T-helper 2 cell (primary cell): ENCODE measurements at places on chromosomes 2 and 18.

GRCh38 chr2:47984041-47984440, 77.7 kb upstream of the FBXO11 start:
- DNase-seq: no peak

DNA sequence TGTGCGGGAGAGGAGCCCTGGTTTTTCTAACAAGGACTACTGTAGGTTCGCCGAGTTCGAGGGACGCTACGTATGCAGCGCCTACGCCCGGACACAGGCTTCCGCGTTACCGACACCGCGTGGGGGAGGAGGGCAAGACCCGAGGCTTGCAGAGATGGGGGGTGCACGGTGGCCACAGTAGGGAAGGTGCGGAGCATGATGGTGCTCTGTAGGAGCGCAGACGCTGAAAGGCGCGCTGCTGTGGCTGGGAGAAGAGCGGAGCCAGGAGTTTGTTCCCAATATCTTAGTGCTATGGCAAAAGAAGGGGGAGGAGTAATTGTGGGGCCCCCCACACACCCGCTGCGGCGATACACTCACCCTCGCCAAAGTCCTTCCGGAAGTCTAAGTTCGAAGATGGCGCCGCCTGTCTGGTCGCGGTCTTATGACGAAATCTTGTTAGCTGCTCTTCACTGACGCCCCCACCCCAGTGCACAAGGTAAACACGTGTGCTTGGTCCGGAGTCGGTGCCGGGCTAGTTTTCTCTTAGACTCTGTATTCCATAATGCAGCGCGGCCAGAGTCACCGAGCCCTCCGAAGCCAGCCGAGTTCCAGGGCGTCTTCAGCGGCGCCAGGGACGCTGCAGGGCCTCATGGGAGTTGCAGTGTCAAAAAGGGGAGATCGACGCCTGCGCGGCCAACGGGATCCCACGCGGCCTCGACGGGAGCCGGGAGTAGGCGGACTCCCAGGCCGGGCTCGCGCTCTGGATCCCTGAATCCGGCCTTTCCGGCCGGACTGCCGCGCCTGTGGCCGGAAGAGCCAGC, at the start of gene GTF3C2:
Gene GTF3C2, minus strand, starts transcription at position 383 of the 800 bp plus-strand sequence. CDS start 13,210 bp downstream, outside the sequence.
- DNase-seq: peak; percentile 97

DNA sequence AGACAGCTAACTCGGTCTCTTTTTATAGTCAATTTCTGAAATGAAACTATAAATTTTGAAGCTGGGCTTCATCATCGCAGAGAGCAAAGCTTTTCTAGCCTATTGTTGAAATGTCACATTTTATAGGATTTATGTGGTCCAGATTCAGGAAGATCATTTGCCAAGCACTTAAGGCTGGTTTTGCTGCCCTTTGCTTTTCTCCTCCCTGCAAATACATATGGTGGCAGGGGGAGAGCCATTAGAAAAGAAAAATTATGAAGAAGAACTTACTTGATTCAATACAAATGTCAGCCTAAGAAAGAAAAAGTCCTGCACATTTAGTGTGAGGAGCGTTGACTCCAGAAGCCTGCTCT, 206.9 kb upstream of the NRP2 start:
- DNase-seq: no peak

GRCh38 chr2:66850376-66850775, 415.5 kb downstream of the MEIS1 start:
- no peak for DNase-seq

GRCh38 chr2:177992992-177993391, 79.6 kb downstream of the PDE11A start:
- DNase-seq: no peak

GRCh38 chr2:2041256-2041824, 289.7 kb downstream of the MYT1L start:
- no peak for DNase-seq

DNA sequence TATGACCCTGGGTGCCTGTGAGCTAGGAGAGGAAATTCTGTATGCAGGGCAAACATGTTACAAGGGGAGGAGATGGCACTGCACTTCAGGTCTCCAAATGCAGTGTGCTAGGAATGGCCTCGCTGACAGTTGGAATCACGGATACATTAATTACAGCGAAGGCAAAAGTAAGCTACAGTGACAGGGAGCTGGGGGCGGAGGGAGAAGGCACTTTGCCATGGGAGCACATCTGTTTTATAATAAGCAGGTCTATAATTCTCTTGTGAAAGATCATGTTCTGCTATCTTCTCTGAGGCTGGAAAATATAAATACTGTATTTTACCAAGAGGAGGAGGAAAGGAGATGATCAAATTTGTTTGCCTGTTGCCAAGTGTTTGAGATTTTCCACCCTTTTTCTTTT, 56.3 kb upstream of the FZD5 start:
- DNase-seq: no peak

DNA sequence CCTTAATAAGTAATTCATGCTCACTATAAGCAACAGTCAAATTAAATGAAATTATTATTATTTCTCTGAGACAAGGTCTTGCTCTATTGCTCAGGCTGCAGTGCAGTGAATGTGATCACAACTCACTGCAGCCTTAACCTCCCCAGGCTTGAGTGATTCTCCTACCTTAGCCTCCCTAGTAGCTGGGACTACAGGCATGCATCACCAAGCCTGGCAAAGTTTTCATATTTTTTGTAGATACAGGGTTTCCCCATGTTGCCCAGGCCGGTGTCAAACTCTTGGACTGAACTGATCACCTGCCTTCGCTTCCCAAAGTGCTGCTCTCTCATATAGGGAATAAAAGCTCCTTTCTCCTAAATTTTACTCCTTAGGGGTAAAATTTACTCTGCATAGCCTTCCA, 74.9 kb upstream of the GAREM1 start:
- no peak for DNase-seq

GRCh38 chr18:53756610-53756972, 467.9 kb downstream of the MBD2 start:
- no peak for DNase-seq

DNA sequence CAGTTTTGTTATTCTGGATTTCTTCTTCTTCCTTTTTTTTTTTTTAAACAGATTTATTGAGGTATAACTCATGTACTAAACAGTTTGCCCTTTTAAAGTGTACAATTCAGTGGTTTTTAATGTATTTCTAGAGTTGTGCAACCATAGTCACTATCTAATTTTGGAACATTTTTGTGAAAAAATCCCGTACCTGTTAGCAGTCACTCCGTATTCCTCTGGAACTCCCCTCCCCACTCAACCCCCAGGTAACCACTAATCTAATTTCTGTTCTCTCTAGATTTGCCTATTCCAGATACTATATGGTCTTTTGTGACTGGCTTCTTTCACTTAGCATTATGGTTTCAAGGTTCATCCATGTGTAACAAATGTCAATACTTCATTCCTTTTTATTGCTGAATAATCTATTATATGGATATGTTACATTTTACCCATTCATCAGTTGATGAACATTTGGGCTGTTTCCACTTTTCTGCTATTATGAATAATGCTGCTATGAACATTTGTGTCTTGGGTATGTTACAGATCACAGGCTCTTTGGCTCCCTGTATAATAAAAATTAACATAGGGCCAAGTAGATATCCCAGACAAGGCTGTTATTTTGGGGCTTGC, 21.9 kb downstream of the EHBP1 start:
- DNase-seq: no peak

DNA sequence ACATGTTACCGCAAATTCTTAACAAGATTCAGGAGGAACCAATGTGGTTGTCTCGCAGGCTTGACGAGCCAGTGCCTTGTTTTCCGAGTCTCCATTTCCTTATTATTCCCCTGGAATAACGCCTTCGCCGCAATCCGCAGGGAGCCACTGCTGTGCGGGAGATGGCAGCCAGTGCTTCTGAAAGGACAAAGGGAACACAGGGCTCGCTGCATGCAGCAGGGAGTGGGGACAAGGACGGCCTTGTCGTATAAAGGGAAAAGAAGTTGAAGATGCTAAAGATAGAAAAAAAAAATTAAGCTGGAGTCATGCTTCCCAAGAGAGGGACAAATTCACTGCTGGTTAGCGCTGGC, 221.4 kb downstream of the NDUFA10 start:
- DNase-seq: no peak

DNA sequence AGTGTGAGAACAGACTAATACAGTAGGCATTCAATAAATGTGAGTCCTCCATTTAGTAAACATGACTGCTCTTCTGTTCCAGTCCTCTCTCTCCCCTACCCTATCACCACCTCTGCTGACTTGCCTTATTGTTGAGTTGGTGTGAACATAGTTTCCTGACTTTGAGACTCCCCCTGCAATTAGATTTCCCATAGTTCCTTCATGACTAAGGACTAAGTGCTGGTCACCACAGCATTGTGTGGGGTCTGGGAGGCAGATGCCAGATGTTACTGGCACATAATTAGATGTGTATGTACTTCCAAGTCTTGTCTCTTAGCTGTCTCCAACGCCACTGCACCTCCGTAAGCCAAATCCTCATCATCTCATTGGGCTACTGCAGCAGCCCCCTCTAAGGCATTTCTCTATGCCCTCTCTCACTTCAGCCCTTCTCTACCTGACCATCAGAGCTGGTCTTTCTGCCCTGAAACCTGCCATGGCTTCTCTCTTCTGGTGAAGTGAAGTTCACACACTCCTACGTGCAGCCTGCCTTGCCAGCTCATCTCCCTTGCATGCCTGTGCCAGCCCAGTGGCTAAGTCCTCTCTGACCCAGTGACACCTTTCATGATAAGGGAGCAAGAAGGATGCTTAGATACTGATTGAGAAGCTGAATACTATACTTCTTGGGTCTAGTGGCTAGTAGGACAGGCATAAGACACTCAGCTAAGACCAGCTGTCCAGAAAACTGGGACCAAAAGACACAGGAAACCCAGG, 81.6 kb upstream of the ALPP start:
- DNase-seq: no peak

GRCh38 chr2:23042216-23042906, 342.6 kb upstream of the KLHL29 start:
- DNase-seq: no peak

GRCh38 chr2:8588831-8589191, 93.0 kb upstream of the ID2 start:
- no peak for DNase-seq

DNA sequence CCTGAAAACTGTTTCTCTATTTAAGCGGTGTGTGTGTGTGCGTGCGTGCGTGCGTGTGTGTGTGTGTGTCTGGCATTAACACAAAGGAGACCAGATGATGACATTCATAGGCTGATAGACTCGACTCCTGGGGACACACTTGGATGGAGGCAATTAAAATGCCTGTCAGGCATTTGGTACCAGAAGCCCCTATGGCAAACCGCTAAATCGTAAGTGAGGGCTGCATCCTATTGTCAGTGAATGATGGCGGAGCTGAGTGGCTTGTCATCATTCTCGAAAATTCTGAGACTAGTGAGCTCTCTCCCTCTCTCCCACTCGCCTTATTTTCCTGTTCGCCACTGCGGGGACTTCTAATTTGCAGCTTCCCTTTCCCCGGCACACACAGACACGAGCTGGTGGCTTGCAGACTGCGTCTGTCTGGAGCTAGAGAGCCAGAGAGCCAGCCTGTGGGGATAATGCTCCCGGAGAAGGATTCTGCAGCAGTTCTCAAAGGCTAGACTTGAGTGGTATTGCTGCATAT, 155.4 kb downstream of the MAP2 start:
- DNase-seq: no peak

GRCh38 chr2:200662727-200663126, 76.9 kb downstream of the AOX1 start:
- no peak for DNase-seq

GRCh38 chr2:135679125-135679524, 62.5 kb upstream of the UBXN4 start:
- no peak for DNase-seq

GRCh38 chr2:10174173-10174572, 51.6 kb downstream of the RRM2 start:
- no peak for DNase-seq

DNA sequence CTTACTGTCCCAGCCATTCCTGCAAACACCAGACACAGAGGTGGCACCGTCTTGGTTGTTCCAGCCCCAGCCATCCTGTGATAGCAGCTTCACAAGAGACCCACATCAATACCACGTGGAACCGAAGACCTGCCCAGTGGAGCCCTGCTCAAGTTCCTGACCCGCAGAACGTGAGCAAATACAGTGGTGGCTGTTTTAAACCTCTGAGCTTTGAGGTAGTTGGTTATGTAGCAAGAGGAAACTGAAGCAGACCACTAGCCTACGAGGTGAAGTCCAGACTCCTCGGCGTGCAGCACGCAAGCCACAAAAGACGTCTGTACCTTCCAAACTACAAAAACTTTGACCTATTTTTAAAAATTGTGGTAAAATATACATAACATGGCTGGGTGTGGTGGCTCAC, 96.1 kb upstream of the ODC1 start:
- no peak for DNase-seq
